Right ventricle myocardium superior (tissue), 1 donor: ENCODE measurements at places on chromosomes 13 and 19. TPM values are rescaled to one million over a fixed set of nuclear protein-coding genes. Genes with fewer than 3 reads are reported as not detected.

GNG7 gene
- total RNA-seq, result 35.2 TPM

GPR12 gene
- total RNA-seq, result 0.13 TPM

SIGLECL1 gene
- total RNA-seq, result not detected

GRCh38 chr19:48683349-48683748, 10.5 kb upstream of the NTN5 start:
- DNase-seq, result peak; percentile 83

DNA sequence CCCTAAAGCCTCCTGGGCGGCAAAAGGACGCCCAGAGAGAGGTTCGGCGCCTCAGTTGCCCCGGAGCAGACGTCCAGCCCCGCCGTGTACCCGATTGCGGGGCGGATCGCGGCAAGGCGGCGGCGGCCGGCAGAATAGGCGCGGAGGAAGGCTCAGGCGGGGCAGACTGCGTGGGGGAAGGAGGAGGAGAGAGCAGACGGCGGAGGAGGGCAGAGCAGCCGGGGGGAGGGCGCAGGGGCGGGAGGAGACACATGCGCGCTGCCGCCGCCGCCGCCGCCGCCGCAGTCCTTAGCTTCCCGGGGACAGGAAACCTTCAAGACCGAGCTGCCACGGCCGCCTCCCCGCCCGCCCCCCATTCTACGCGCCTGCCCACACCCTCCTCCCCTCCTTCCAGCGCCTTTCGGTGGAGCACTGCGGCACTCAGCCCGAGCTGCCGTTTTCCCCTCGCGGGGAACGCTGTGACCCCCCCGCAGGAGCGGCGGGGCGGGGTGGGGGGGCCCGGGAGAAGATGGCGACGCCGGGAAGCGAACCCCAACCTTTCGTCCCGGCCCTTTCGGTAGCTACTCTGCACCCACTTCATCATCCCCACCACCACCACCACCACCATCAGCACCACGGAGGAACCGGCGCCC, at the start of gene LRCH1:
LRCH1 (plus strand) TSS at position 282 of the 632 bp plus-strand sequence; CDS start at position 509, 227 bp downstream.
- DNase-seq, result peak; percentile 95

DNA sequence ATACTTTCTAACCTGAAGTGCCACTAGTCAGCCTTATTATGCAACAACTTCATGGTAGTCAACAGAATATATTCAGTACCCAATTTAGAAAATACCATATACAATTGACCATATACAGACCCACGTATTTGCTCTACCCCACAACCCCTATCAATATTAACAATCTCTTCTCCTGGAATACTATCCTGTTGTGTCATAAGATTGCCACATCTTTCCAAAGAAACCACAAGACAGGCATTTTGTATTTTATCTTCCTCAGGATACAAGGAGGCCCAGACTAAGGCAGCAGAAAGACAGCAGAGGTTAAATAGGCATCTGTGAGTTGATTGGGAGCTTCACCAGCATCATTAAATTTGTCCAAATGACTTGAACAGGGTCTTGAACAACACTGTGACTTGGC, 4.5 kb downstream of the SPART start:
- no peak for DNase-seq

GRCh38 chr13:39494633-39495032, 108.4 kb downstream of the LHFPL6 start:
- no peak for DNase-seq
